Body of pancreas (tissue), 4 donors: ENCODE measurements at places on chromosomes 3 and 15. TPM values are rescaled to one million over a fixed set of nuclear protein-coding genes. Genes with fewer than 3 reads are reported as not detected.

GRCh38 chr3:65449841-65450428, 588.8 kb downstream of the MAGI1 start:
- no peak for DNase-seq

ADGRG7 gene
- not detected for total RNA-seq

CFAP44 gene
- 9.9 TPM for total RNA-seq

- DNase-seq = no peak
Measured at GRCh38 chr3:12841970-12842328, 584 bp upstream of the RPL32 start.

- no peak for DNase-seq
Measured at GRCh38 chr3:59867185-59868002, 817.6 kb upstream of the CFAP20DC start.

VGLL3 gene
- 16.1 TPM for total RNA-seq

DNA sequence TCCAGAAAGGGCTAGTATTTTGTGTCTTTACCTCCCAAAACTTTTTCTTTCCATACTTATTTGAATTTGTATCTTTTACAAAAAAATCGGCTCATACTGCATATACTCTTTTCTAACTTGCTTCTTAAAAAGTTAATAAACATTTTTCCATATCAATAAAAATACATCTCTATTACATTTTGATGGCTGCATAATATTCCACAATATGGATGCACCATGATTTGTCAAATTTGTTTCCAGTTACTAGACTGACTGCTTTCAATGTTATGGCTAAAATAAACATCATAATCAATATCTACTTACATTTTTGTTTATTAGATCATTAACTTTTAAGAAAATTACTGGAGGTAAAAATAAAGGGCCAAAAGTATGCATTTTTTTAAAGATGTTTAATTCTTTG, 121.7 kb downstream of the MEIS2 start:
- no peak for DNase-seq

- DNase-seq = no peak
Measured at GRCh38 chr15:29105151-29105854, 164.3 kb downstream of the NSMCE3 start.

GRCh38 chr3:4505688-4506558, 12.8 kb downstream of the ITPR1 start:
- no peak for DNase-seq

DNA sequence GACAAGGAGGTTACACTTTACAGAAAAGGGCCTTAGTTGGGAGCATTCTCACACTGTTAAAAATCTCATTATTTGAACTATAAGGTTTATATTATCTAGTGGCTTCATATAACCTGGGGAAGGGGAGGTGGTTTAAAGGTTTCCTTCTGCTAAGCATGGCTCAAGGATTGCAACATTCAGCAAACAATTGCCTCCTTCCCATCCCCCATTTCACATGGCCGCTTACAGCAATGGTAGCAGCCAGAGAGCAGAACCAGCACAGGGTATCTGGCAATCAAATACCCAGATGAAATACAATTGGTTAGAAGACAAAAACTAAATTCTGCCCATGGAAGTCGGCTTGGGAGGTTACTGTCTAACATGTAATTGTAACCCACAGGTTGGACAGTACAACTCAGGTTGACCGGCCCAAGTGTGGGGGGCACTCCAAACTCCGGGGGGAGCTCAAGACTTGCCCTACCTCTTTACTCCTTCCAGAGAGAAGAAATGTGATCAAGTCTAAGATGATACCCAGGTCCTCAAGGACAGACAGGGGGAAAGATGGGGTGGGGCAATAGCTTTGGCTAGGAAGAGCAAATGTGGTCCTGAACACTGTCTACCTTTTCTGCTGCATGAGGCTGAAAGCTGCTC, 15.5 kb downstream of the ETV5 start:
- DNase-seq = peak; percentile 43
